ENCODE measurements at places on chromosomes 4 and X.

DNA sequence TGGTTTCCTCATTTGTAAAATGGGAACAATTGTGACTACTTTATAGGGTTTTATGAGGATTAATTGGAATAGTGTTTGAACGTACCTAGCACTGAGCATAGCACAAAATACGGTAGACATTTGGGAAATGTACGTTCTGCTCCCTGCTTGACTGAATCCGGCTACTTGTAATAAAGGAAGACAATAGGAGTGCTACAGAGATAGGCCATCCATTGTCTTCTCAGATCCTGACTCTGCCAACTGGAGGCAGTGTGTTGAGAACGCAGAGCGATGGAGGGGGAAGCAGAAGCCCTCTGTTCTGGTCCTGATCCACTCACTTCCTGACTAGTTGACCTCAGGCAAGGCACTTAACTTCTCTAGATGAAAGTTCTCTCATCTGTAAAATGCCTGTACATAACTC lies 26.4 kb downstream of the ENPP6 start:
- DNase-seq, result no peak

DNA sequence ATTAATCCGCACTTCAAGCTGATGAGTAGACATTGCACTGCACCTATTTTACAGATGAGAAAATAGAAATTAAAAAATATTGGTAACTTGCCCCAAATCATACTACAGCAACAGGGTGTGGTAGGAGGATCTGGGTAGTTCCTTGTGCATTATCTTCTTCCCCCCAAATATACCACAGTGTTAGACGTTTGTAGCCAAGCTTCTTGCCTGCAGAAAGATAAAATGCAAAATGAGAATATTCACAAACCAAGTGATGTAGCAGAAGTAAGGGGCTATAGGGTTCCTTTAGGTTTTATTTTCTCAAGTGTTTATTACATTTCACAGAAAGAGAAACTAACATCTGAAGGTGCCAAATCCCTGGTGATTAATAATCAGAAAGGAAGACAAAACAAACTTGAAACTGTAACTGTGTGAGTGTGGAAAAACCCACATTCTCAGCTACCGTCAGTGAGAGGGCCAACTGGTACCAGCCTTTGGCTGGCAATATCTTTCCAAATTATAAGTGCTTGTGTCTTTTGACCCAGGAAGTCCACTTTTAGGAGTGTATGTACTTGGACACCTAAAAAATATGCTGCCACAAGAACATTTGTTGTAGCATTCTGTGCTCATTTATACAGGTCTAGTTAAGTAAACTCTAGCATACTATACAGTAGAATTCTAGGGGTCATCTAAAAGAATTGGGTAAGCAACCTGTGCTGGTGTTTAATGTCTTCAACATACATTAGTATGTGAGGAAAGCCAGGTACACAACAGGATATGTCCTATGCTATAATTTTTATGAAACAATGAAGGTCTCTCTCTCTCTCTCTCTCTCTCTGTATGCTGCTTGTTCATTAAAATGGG lies 6.7 kb upstream of the CD38 start:
- no peak for DNase-seq

- DNase-seq, result no peak
Measured at GRCh38 chr4:148053298-148054003, 321.6 kb downstream of the ARHGAP10 start.

DNA sequence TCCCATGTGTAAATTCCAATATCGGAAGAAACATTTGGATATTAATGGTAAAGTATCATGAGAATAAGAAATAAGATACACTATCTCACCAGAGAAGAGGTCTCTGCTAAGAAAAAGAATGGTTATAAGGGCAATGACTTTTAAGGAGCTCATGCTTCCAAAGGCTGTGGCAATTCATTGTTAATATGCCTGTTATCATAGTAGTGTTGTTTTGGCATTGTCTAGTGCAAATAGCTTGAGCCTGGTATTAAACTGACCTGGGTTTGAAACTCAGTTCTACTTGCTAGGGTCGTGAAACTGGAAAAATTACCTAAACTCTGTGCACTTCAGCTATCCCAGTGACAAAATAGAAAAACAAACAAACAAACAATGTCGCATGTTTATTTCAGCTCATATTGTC lies 8.8 kb downstream of the HPGDS start:
- DNase-seq, result no peak

DNA sequence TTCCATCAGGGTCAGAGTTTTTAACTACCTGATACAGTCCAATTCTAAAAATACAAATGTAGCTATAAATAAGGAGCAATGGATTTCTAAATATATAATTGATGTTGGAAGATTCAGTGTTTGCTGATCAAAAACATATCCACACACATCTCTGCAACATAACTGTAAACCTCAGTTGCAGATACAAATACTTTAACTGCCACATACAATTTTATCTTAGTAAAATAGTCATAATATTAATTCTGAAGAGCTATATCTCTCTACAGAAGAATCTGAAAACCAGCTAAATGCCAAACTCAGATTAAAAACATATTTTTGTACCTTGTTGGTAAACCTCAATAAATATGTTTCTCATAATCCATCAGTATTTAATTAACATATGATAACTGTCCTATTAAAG lies 674.3 kb upstream of the INTU start:
- DNase-seq, result no peak

- DNase-seq, result no peak
Measured at GRCh38 chr4:120837656-120838055, 84.9 kb downstream of the PRDM5 start.

DNA sequence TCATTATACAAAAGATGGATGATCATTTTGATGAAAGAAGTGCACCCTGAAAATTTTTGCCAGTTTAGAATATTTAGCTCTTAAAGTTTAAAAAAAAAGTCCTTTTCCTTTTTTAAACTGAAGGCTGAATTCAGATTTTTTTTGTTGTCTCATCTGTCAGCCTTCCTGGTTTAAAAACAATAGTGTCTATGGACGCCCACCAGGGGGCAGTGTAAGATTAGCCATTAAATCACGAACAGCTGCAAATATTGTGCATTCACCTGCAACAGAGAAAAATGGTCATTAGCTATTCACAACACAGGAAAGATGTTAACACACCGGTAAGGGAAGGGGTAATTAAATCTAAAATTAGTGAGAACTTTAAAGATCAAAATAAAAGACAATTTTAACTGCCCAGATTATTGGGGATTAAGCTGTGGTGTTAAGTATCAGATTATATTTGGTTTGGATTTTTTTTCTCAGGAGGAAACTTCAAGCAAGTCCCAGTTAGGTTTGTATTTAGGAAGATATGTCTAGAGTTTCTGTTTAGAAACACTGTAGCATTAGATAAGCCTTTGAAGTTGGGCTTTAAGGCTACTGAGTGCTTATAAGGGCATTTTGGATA lies 4.4 kb upstream of the CXorf38 start:
- DNase-seq, result no peak

GRCh38 chrX:108044554-108045256 lies at the start of gene VSIG1:
TSS of gene VSIG1 (plus strand) at chrX:108045065. CDS start at chrX:108045131, 66 bp downstream.
- DNase-seq, result no peak

DNA sequence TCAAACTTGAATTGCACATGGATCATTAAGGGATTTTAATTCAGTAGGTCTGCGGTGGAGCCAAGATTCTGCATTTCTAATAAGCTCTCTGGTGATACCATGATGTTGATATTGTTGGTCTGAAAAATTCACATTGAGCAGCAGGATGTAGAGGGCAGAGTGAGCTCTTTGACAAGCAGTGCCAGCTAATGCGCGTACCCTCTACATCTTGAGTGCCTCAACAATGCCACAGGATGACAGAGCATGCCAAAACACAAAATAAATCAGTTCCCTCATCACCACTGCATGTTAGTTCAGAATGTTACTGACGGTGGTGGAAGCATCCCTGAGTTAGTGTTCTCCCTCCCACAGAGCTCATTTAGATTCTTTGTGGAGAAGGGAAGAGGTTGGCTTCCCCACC lies 23.5 kb downstream of the IL1RAPL1 start:
- no peak for DNase-seq

- no peak for DNase-seq
Measured at GRCh38 chr4:87442889-87443288, 20.5 kb downstream of the NUDT9 start.

GRCh38 chrX:149010853-149011224 lies 494.3 kb downstream of the IDS start:
- DNase-seq, result no peak

DNA sequence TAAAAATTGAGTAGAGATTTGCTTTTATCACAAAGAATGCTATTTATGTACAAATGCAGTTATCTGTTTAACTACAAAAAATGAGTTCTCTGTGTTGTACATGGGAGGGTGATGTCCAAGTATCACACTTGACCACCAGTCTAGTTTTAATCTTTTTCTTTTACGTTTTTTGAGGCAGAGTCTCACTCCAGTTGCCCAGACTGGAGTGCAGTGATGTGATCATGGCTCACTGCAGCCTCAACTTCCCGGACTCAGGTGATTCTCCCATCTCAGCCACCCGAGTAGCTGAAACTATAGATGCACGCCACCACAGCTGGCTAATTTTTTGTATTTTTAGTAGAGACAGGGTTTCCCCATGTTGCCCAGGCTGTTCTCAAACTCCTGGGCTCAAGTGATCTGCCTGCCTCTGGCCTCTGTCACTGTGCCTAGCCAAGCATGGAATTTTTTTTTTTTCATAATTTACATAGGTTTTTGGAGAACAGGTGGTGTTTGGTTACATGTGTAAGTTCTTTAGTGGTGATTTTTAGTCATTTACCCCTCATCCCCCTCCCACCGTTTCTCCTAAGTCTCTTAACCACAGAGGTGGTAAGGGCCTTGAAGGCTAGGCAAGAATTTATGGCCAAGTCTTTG lies 47.9 kb upstream of the RPA4 start:
- DNase-seq, result no peak

DNA sequence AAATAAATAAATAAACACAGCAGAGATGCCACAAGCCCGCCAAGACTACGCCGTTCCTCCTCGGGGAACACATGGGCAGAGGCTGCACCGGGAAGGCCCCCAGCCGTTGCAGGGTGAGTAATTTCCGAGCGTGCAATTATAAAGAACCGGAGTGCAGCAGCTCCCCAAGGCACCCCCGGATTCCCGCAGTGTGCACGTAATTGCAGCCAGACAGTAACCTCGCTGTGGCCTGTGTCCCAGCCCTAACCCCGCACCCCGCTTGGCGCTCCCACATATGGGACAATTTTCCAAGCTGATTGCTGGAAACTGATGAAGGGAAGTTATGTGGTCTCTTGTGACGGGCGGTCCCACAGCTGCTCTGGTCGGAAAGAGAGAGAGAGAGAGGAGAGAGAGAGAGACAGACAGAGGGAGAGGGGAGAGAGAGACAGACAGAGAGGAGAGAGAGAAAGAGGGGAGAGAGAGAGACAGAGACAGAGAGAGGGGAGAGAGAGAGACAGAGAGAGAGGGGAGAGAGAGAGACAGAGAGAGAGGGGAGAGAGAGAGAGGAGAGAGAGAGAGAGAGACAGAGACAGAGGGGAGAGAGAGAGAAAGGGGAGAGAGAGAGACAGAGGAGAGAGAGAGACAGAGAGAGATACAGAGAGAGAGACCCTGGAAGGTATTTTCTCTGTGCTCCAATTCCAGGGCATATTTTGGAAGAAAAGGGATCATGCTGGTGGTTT lies 275.4 kb downstream of the SHOX start:
- no peak for DNase-seq

DNA sequence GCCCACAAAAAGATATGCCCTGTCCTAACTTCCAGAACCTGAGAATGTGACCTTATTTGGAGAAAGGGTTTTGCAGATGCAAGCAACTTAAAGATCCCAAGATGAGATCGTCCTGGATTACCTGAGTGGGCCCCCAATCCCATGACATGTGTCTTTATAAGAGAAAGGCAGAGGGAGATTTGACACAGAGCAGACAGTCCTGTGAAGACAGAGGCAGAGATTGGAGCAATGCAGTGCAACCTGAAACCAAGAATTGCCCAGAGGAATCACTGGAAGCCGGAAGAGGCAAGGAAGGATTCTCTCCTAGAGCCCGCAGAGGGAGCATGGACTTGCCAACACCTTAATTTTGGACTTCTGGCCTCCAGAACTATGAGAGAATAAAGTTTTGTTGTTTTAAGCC lies 171.5 kb downstream of the SMIM20 start:
- no peak for DNase-seq

- DNase-seq, result no peak
Measured at GRCh38 chrX:154313147-154313546, 17.6 kb downstream of the TKTL1 start.

- no peak for DNase-seq
Measured at GRCh38 chrX:1336948-1337779, 579 bp downstream of the IL3RA start.

- DNase-seq, result no peak
Measured at GRCh38 chr4:18033111-18034085, 11.8 kb upstream of the LCORL start.

GRCh38 chr4:173436149-173436579 lies 37.2 kb upstream of the SCRG1 start:
- DNase-seq, result no peak

- DNase-seq, result no peak
Measured at GRCh38 chr4:128823025-128823661, 13.6 kb downstream of the JADE1 start.
